ENCODE measurements at places on chromosomes 4 and X.
A peak's percentile ranks its signal among the peaks of the same experiment; 100 is the strongest.

GRCh38 chrX:17547658-17548057 is 172.7 kb downstream of the NHS start:
- peak; percentile 48 for DNase-seq

- peak; percentile 5 for DNase-seq
Measured at GRCh38 chr4:60822986-60823385, 377.1 kb upstream of the ADGRL3 start.

DNA sequence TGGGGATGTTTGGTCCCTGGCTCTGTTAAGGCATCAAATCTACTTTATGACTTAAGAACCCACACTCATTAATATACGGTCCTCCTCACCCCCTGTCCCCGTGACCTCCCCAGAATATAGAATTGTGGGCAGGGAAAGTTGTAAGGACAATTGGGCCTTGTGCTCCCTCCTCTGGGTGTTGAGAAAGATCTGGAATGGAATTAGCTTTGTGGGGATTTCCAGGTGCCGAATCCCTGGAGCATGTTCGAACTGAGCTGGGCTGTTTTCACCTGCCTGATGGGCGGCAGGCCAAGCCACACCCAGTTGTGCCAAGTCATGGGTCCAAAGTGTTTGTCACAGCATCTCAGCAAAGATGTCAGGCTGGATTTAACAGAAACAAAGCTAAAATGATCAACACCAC is 349.3 kb upstream of the KLF3 start:
- DNase-seq, result peak; percentile 8

GRCh38 chrX:47530049-47530448 is 31.0 kb upstream of the ARAF start:
- DNase-seq, result no peak

DNA sequence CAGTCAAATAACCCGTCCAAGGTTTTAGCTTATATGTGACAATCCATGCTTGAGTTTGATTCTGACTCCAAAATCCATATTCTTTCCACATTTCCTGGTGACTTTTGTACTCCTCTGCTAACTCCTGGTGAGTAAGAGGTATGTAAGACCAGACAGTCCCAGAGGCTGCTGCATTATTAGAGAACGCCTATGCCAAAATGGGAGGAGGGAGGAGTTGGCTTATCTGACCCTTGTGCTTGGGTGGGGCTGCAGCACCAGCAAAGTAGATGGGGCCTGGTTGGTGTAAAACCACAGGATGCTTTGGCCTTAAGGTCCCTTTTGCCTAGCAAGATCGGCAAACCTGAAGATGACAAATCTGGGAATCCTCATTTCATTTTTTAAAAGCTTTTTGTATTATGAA is 9.1 kb upstream of the RNF212 start:
- no peak for DNase-seq

DNA sequence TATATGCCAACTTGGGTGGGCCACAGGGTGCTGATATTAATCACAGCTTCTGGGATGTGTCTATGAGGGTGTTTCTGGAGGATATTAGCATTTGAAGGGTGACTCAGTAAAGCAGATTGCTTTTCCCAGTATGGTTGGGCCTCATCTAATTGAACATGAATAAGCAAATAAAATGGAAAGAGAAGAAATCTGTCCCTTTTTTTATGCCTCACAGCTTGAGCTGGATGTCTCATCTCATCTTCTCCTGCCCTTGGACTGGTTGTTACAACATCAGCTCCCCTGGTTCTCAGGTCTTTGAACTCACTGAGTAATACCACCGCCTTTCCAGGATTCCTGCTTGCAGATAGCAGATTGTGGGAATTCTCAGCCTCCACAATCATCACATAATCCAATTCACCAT is 1149.2 kb downstream of the PCDH18 start:
- DNase-seq, result no peak

DNA sequence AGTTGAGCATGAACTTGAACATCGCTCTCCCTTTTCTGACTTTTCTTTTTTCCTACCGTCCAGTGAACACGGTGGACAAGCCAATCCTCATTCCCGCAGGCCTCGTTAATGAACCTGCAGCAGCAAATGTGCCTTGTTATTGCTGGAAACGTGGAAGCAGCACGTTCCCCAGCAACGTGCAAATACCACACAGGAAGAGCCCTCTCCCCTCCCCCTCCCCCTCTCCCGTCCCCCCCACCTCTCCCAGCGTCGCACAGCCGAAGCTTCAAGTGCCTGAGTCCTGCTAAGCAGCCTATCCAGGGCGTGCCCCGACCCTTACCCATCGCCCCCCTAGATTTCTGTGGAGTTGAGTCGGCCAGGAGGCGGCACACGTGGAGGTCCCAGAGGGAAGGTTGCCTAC is 219.9 kb downstream of the BCOR start:
- DNase-seq, result no peak

GRCh38 chr4:176781739-176782100 is 11.0 kb downstream of the VEGFC start:
- no peak for DNase-seq

- DNase-seq, result no peak
Measured at GRCh38 chr4:40992472-40993295, 221.7 kb downstream of the APBB2 start.

DNA sequence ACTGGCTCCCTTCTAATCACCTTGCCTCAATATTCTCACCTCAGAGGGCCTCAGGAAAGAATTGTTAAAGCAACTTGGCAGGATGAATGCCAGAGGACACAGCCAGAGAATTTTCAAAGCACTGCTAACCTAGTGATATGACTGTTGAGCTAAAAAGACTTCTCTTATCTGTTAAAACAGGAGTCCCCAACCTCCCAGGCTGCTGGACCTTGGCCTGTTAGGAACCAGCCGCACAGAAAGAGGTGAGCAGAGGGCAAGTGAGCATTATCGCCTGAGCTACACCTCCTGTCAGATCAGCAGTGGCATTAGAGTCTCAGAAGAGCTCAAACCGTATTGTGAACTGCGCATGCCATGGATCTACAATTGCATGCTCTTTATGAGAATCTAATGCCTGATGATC is 1.7 kb upstream of the KCNE5 start:
- no peak for DNase-seq

GRCh38 chr4:23039818-23040217 is 347.1 kb downstream of the GBA3 start:
- no peak for DNase-seq

- no peak for DNase-seq
Measured at GRCh38 chr4:152556283-152556682, 20.4 kb upstream of the FBXW7 start.

GRCh38 chr4:9988363-9988749 is 32.9 kb downstream of the SLC2A9 start:
- DNase-seq, result no peak

DNA sequence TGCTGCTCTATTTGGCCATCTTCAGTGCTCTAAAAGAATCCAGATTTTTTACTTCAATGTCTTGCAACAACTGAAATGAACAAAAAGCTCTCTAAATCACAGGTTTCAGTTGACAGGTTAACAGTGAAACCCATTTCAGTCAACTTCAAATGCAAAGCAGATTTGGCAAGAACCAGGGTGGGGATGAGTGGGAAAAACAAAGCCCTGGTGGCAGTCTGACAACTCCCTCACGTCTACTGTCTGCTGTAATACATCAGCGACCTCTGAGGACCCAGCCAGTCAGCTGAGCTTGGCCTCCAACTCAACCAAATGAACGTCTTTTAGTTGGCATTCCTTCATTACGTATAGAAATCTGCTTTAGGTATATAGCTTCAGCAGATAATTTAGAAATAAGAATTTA is 95.8 kb downstream of the COL25A1 start:
- no peak for DNase-seq

DNA sequence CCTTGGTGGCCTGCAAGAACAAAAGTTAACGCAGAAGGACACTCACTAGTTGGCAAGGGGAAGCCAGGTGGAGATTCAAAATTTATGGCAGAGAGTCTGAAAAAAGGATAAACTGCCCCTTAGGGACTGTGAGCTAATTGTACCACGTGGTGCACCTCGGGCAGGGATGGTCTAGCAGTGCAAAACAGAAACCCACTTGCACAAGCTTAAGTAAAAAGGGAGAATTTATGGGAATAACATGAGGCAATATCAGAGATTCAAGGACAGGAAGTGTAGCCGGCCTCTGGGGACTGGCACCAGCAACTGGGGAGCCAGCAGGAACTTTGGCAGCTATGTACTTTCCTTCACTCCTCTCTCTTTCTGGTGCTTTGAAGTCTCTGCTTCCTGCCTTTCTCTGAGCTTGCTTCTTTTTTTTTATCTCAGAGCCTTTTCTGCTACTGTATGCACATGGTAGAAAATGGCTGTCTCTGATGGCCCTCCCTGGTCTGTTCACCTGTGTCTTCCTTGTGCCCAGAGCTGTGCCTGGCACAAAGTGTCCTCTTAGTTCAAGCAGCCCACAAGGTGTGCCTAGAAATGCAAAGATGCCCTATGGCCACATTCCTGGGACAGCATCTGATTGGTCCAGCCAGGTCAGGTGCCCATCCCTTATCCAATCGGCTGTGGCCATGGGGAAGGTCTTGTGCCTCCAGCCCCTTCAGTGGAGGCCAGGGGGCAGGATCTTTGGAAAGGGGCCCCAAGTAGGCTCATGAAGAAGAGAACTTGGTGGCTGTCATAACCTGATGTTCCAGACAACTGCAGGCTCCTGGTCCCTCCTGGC is 114.8 kb upstream of the ATP6AP2 start:
- no peak for DNase-seq

- DNase-seq, result no peak
Measured at GRCh38 chr4:134216411-134216810, 14.8 kb upstream of the PABPC4L start.

- DNase-seq, result no peak
Measured at GRCh38 chrX:100850317-100850716, 23.8 kb downstream of the NOX1 start.

- no peak for DNase-seq
Measured at GRCh38 chrX:12411831-12412230, 273.6 kb downstream of the FRMPD4 start.

- DNase-seq, result no peak
Measured at GRCh38 chr4:48350871-48351270, 9.5 kb downstream of the SLAIN2 start.

- no peak for DNase-seq
Measured at GRCh38 chrX:110175146-110175545, 142.7 kb downstream of the AMMECR1 start.

- DNase-seq, result no peak
Measured at GRCh38 chrX:152038804-152039203, 64.3 kb upstream of the GABRE start.

DNA sequence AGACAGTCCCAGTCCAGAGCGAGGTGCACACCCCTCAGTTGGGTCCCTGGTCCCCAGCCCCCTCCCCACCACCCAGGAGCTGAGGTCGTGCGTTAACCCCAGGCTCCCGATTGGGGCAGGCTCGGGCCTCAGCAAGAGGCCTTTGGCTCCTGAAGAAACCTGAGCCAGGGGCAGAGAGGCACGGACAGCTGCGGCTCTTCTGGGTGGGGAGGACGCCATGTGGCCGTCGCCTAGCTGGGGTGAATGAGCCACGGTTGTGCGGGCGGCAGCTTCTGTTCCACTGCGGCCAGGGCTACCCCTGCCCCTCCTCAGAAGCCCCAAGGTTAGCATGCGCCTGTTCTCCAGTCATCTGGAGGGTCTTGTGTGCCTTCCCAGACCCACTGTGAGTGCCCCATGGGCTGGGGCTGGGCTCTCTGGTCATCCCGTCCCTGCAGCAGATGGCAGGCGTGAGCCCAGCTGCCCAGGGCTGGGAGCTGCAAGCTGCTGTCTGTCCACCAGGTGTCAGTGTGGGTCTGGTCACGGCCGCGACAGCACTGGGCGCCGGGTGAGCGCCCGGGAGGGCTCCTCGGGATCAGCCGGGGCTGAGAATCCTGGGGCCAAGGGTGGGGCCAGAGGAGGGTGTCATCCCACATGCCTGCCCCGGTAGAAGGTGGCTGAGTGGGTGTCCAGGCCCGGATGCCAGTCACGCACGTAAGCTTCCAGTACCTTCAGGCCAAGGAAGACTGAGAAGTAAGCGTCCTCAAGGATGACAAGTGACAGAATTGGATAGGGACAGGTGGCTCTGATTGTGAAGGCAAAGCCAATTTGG is 21.9 kb downstream of the ATP2B3 start:
- peak; percentile 18 for DNase-seq

DNA sequence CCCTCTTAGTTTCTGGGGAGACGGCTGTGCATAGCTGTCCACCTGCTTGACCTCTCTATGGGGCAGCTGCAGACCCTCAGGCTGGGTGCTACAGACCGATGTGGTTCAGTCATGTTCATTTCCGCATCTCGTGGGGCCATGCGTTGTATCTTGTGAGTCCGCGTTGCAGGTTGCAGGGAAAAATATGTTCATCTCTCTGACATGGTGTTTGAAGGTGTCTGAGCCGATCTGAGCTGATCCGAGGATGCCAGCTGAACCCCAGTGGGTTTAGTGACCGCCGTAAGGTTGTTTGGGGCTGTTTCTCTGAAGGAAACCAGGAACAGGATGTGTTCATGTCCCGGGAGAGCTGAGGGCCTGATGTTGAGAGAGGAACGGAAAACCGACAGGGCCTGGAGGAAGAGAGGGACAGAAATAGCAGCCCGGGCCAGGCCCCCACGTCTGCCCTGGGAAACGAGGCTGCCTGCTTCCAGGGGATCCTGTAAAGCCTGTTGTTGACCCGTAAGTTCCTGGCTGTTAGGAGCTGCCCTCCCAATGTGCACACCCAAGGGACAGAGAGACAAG is 9.8 kb upstream of the P2RY8 start:
- DNase-seq, result no peak
